ENCODE measurements at places on chromosomes 5 and 9.
A peak's percentile ranks its signal among the peaks of the same experiment; 100 is the strongest.

DNA sequence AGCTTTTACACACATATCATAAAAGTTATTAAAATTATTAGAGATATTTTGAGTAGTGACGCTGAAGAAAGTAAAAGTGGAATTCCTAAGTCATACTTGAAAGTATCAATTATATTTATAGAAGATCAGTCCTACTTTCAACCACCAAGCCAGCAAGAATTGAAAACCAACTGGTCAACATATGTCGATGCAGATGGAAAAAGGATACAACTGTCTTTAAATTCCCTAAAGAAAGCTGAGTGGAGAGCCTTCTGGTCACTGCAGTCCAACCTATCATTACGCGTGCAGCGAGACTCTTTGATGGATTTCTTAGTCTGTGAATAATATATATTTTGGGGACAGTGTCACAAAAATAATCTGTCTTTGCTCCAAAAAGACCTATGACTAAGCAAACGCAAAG is 15.3 kb downstream of the MEF2C start:
- no peak for DNase-seq

DNA sequence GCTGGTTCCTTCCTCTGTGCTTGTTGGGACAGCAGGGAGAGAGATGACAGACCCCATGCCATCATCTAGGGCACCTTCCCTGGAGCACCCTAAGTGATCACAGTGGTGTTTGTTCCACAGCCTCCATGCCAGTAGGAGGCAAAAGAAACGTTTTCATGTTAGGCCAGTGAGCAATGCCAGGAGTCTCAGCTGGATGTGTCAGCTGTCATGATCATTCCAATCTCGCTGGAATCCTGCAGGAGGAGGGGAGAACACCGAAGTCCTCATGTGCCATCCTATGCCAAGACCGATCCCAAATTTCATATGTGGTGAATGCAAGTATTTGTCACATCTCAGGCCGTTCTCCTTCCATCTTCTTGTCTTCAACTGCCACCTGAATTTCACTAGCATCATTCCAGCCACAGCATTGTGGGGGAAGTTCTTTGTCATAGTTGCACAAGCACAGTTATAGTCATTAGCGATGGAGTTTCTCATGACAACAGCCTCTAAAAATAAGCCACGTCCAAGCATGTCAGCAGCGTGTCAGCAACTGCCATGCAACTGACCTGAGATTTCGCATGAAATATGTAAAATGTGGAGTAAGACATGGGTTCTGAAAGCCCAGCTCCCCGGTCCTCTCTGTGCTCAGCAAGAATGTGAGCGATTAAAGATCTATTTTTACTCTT is 97.2 kb upstream of the DNAH5 start:
- no peak for DNase-seq

DNA sequence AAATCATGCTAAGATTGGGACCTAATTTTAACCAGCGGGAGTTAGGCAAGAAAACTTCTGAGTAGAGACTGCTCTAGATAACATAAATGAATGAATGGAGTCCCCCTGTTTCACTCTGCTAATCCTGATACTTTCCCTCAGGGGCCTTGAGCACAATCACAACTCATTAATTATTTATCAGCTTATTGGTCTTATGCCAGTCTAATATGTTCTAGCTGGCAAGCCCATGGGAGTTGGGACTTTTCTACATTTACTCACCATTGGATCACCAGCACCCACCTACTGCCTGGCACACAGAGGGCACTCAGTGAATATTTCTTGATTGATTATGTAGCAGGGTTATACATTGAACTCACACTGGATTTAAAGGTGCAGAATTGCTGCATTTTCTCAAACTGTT is 13.5 kb upstream of the TMED7 start:
- DNase-seq, result no peak

DNA sequence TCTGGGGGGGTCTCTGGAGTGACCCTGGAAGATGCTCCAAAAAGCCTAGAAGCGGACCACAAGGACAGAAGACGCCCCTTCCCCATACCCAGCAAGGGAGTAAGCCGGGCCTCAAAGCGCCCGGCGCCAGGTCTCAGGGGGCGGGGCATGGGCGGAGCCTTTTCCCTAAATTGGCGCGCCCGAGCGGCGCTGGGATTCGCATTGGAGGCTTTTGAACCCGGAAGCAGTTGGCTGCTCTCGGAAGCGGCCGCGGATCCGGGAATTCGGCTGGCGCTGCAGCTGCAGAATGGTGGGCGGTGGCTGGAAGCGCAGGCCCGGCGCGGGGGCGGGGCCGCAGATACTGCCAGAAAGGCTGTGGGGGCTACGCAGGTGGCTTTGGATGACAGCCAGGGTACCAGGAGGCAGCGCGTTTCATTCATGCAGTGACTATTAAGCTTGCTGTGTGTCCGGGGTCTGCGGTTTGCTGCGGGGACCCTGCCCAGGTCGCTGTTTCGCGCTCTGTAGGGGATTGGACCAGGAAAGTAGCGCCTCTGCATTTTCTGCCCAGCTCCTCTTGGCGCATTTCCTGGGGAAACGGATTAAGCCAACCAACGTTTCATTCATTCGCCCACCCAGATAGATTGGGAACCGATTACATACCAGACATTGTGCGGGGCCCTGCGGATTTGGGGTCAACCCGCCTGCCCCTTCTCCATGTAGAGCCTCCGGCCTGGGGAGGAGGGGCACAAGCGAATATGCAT is 83.0 kb upstream of the FREM1 start:
- no peak for DNase-seq

- no peak for DNase-seq
These were observed 432.9 kb downstream of the TLE4 start for GRCh38 chr9:80004714-80005113.

- no peak for DNase-seq
These were observed 656.5 kb downstream of the BNC2 start for GRCh38 chr9:16213781-16214515.

- no peak for DNase-seq
These were observed 35.2 kb downstream of the RAI14 start for GRCh38 chr5:34691326-34691725.

GRCh38 chr9:37919246-37919955 is 15.5 kb upstream of the SLC25A51 start:
- no peak for DNase-seq

GRCh38 chr9:129968690-129969485 is 74.1 kb downstream of the FNBP1 start:
- no peak for DNase-seq

GRCh38 chr9:130304116-130304515 is 38.6 kb downstream of the HMCN2 start:
- DNase-seq, result no peak

DNA sequence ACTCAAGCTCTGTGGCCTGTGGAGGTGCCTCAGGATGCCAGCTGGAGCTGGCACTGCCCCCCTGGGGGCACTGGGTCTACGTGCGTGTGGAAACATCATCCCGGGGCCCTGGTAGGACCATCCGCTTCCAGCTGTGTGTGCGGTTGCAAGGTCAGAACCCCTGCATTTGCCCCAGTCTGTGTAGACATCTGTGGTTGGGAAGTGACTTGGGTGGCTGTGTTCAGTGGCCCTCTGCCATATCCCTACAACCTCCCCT is 12.5 kb downstream of the TMEM8B start:
- DNase-seq, result peak; percentile 59

- DNase-seq, result peak; percentile 75
These were observed 27.5 kb downstream of the EHMT1 start for GRCh38 chr9:137646341-137646740.

- no peak for DNase-seq
These were observed 140.4 kb upstream of the KLF9 start for GRCh38 chr9:70554881-70555280.

DNA sequence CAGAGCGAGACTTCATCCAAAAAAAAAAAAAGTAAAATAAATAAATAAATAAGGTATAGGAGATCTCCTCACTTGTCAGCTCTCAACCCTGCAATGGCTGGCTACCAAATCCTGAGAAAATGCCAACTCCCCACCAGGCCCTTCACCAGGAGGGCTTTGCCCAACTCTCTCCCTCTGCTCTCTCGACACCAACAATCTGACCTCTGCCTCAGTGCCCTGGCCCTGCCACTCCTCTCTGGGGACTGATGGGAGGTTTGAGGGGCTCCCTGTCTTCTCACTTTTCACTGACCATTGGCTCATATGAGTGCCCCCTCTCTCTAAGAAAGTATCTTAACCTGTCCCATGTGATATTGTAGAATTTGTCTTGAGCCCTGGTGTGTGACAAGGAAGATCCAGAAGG is 52.6 kb upstream of the SH3PXD2B start:
- no peak for DNase-seq

- DNase-seq, result no peak
These were observed 50.8 kb downstream of the ITGA1 start for GRCh38 chr5:52838326-52839015.

- no peak for DNase-seq
These were observed 204.2 kb upstream of the KLF4 start for GRCh38 chr9:107693625-107694326.

DNA sequence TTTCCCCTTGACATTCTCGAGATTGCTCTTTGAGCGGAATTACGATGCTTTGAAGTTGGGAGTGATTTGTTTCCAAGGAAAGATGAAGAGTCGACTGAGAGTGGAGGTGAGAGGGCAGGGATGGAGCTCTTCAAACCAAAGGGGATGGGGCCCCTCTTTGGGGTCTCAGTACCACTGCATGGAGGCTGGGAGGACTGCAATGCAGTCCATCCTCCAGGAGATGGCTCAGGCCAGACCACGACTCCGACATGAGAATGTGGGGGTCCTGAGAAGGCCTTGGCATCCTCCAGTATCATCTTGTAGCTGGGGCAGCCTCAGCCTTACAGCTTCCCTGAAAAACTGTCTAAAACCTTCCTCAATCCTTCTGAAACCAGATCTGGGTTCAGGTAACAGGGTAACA is 51.1 kb upstream of the CDKN2AIPNL start:
- peak; percentile 49 for DNase-seq

GRCh38 chr9:33677506-33677809 is 117.9 kb upstream of the PRSS3 start:
- no peak for DNase-seq

GRCh38 chr5:31225118-31225517 is 31.6 kb downstream of the CDH6 start:
- DNase-seq, result no peak

DNA sequence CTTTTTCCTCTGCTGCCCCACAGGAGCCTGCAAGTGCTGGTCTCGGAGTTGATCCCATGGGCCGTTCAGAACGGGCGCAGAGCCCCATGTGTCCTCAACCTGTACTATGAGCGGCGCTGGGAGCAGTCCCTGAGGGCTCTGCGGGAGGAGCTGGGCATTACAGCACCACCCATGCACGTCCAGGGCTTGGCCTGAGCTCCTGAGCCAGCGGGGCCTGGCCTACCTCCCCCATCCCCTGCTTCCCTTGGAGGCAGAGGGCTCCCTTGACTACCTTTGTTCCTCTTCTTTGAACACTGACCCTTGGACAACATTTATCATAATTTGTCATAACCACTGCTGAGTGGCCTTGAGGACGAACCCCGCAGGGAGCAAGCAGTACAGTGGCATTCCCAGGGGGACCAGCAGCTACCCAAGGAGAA is 6.9 kb upstream of the SLC27A4 start:
- DNase-seq, result no peak

- no peak for DNase-seq
These were observed 90.9 kb downstream of the COL5A1 start for GRCh38 chr9:134732392-134733110.

- no peak for DNase-seq
These were observed 186.7 kb downstream of the C9orf50 start for GRCh38 chr9:129434187-129434586.

Data from chondrocyte (in vitro differentiated cells).